Caco-2 (cell line): ENCODE measurements at places on chromosomes 5 and 9.

DNA sequence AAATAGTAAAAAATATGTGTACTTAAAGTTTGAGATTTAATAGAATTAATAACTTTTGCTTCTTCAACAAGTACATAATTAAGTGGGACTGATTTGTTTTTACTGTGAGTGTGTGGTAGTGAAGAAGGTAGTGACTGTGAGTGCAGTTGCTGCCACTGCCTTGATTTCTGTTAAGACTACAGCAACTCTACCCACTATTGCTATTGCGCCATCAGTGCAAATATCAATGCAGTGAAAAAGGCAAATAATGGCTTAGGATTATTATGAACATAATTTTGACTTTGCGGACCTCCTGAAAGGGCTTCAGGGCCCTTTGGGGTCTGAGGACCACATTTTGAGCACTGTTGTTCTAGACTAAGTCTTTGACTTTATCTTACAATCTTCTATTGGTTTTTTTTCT is 112.0 kb upstream of the PITX1 start:
- H3K4me3 ChIP-seq: no peak overlapping the region
- no peak overlapping the region for H3K27ac ChIP-seq
- peaks cover 29% of the 10 kb centered on the region for H3K4me1 ChIP-seq
- DNase-seq: no peak
- no peaks in the 10 kb centered on the region for H3K27me3 ChIP-seq

DNA sequence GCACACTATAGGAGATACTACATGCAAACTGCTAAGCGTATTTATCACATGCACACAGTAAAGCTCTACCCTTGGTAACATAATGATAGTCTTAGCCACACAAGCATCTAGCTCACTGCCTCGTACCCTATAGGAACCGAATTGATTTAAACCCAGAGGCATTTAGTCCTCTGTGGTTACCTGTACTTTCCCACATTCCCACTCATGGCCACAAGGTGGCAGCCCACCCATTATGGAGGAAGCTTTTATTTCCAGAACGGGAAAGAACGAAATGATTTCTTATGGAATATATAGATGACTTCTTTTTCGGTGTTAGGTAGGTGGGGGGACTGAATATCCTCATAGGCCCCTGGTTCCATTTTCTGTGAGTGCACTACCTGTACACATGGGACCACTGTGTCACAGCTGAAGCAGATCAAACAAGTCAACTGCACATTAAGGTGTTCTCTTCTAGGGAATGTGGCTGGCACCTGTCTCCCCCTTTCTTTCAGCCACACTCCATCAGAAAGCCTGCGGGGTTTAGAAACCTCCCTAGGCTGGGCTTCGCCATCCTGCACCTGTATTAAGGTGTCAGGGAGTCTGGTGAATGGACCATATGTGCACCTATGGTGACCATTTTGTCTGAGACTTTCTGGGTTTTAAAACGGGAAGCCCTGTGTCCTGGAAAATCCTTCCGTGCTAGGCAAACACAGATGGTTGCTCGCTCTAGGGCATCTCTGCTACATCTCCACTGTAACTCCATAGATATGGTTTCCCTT is 313.2 kb downstream of the SLIT3 start:
- no peak overlapping the region for H3K4me3 ChIP-seq
- DNase-seq: peak; percentile 71
- peaks cover 21% of the 10 kb centered on the region for H3K4me1 ChIP-seq
- no peak overlapping the region for H3K27ac ChIP-seq
- H3K27me3 ChIP-seq: no peaks in the 10 kb centered on the region
- H3K36me3 ChIP-seq: no peaks in the 10 kb centered on the region

DNA sequence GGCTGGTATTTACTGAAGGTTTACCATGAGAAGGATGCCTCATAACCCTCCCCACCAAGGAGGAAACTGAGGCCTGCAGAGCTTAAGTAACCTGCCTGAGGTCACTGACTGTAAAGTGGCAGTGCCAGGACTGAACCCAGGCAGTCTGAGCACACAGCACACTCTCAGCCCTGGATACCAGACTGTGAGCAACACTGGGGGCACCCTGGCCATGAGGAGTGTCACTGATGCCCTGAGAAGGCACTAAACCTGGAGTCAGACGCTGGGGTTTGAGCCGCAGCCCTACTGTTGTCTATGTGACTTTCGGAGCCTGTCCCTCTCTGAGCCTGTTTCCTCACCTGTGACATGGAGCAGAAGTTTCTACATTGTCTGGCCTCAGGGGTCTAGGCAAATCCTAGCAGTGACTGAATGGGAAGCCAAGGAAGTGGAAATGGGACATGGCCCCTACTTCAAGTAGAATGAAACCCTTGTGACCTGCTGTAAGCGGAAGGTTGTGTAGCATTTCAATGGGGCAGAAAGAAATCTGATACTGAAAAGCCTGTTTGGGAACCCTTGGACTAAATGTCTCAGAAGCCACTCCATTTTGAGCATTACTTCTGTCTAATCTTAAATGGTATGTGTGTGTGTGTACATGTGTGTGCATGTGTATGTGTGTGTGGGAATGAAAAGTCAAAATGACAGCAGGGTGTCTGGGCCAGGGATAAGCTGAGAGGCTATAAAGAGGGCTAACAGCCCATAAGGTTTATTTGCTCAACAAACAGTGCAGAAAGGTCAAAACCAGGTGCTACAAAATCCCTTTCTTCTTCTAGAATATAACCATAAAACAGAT is 36.0 kb downstream of the B4GALT1 start:
- H3K27ac ChIP-seq: peak overlapping the region; percentile 97
- H3K4me3 ChIP-seq: no peak overlapping the region
- peak; percentile 79 for DNase-seq
- H3K36me3 ChIP-seq: peaks cover 6% of the 10 kb centered on the region; the same call in 1 of the 2 replicates
- no peaks in the 10 kb centered on the region for H3K27me3 ChIP-seq

GRCh38 chr5:39547553-39548154 is 122.9 kb upstream of the DAB2 start:
- H3K4me1 ChIP-seq: peaks cover 12% of the 10 kb centered on the region
- H3K4me3 ChIP-seq: no peak overlapping the region
- no peaks in the 10 kb centered on the region for H3K36me3 ChIP-seq
- no peak overlapping the region for H3K27ac ChIP-seq
- DNase-seq: no peak

DNA sequence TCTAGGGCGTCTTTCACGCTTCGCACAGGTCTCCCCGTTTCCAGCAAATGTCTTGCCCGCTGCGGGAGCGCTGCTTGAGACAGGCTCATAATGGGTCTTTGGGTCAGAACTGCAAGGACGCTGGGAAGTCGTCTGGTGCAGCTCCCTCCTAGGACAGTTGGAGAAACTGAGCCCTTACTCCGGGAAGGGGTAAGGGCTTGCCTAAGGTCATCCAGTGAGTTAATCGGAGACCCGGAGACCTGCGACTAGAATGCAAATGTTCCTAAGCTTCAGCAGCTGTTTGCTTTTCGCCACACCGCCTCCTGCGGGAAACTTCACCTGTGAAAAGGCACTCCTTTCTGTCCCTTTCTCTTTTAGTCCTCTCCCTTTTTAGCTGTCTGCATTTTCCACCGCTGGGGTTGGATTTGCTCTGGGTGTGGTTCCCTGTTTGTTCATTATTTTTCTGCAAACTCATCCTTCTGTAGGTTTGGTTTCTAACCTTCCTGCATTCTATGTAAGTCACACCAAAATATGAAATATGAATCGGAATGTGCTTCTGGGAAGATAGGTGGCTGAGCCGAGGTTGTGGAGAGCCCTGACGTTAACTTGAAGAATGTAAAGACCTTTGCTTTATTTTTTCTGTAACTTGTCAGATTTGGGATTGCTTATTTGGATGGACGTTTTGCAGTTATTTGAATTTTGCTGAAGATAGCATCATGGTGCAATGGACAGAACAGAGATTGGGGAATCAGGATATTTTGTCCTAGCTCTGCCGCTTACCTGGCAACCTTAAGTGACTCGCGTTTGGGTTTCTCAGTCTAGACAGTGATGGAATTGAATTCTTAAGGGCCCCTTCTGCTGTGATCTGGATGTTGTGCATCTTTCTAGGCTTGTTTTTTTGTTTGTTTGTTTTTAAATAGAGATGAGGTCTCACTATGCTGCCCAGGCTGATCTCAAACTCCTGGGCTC is 909 bp downstream of the SLC36A1 start:
- peak overlapping the region; percentile 88 for H3K27ac ChIP-seq
- peaks cover 8% of the 10 kb centered on the region; the same call in 1 of the 2 replicates for H3K4me1 ChIP-seq
- no peaks in the 10 kb centered on the region for H3K27me3 ChIP-seq
- H3K4me3 ChIP-seq: peak overlapping the region; percentile 81

DNA sequence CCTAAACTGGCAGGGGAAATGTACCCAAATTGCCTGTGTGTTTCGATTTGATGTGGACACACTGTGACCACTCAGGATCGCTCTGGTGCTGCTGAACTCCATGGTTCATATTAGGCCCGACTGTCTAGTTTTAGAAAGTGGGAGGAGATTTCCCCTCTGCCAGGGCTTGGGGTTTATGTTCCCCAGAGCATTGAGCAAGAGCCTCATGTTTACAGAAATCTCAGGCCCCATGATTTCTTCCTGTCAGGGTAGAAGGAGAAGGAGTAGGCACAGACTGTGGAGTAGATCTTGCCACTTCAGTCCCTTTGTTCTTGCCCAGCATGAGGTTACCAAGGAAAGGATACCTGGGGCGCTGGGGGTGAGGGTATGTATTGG is 40.8 kb upstream of the GLRX start:
- H3K4me1 ChIP-seq: peaks cover 58% of the 10 kb centered on the region
- H3K36me3 ChIP-seq: no peaks in the 10 kb centered on the region
- H3K27me3 ChIP-seq: no peaks in the 10 kb centered on the region
- H3K27ac ChIP-seq: peak overlapping the region; percentile 9

DNA sequence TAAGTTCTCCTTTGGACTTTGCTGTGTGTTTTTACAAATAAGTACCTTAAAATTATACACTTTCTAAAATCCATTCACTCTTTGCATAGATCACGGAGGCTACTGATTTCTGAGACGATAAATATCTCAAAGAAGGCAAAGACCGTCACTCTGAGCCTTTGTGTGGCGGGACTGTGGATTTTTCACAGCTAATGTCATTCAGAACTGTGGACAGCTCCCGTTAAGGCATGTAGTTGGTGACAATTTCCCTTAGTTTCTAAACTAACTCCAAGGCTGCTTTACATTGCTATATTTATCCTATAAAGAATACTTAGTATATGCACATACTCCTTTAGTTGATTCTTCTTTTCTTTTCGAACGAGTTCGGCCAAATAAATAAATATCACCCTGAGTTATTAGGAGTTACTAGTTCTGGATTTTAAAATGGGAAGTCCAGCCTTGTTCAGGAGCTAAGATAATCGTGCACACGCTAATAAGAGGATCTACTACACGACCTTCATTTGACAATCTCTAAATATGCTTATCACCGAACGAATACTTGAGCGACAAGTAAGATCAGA is 1.8 kb downstream of the HCN1 start:
- H3K36me3 ChIP-seq: no peaks in the 10 kb centered on the region
- H3K4me1 ChIP-seq: no peaks in the 10 kb centered on the region
- no peak overlapping the region for H3K4me3 ChIP-seq
- no peak for DNase-seq
- no peak overlapping the region for H3K27ac ChIP-seq
- no peaks in the 10 kb centered on the region for H3K27me3 ChIP-seq

DNA sequence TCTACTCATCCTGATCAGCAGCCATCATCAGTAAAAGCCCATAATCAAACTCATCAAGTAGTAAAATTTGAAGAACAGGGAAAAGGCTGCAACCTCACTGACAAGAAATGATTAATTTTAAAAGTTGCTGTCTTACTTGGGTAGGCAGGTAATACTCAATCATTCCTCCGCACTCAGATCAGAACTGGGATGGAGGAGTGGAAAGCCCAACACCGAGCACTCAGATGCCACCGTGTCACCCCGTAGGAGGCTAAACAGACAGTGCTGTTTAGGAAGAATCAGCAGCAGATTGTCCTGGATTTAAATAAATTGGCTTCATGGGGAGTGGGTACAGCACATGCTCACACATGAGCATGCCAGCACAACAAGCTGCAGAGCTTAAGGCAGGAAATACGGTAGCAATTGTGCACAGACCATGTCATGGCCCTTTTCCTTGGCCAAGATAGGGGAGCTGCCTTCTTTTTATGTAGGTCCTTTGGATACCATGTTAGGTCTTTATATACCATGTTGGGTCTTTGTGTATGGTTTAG is 92.6 kb upstream of the CDH6 start:
- no peaks in the 10 kb centered on the region for H3K4me1 ChIP-seq
- no peak overlapping the region for H3K4me3 ChIP-seq
- H3K27me3 ChIP-seq: no peaks in the 10 kb centered on the region
- no peak overlapping the region for H3K27ac ChIP-seq
- no peaks in the 10 kb centered on the region for H3K36me3 ChIP-seq
- no peak for DNase-seq

GRCh38 chr9:99515895-99516656 is 294.0 kb downstream of the SEC61B start:
- DNase-seq: no peak
- no peaks in the 10 kb centered on the region for H3K36me3 ChIP-seq
- no peaks in the 10 kb centered on the region for H3K27me3 ChIP-seq
- no peak overlapping the region for H3K27ac ChIP-seq

GRCh38 chr5:139177809-139178588 is 20.2 kb downstream of the SIL1 start:
- no peaks in the 10 kb centered on the region for H3K27me3 ChIP-seq
- no peaks in the 10 kb centered on the region for H3K4me1 ChIP-seq
- no peak overlapping the region for H3K27ac ChIP-seq
- DNase-seq: no peak
- no peaks in the 10 kb centered on the region for H3K36me3 ChIP-seq
- H3K4me3 ChIP-seq: no peak overlapping the region

GRCh38 chr5:179376701-179377420 is 31.6 kb upstream of the ADAMTS2 start:
- no peak overlapping the region for H3K27ac ChIP-seq
- H3K4me3 ChIP-seq: no peak overlapping the region
- no peaks in the 10 kb centered on the region for H3K4me1 ChIP-seq
- H3K27me3 ChIP-seq: no peaks in the 10 kb centered on the region; the same call in 1 of the 2 replicates
- DNase-seq: no peak

GRCh38 chr9:128933731-128934130 is 12.9 kb downstream of the PHYHD1 start:
- no peaks in the 10 kb centered on the region for H3K27me3 ChIP-seq
- DNase-seq: no peak
- H3K27ac ChIP-seq: no peak overlapping the region
- no peaks in the 10 kb centered on the region for H3K4me1 ChIP-seq

- H3K27ac ChIP-seq: no peak overlapping the region
- no peaks in the 10 kb centered on the region for H3K4me1 ChIP-seq
- no peak overlapping the region for H3K4me3 ChIP-seq
- no peaks in the 10 kb centered on the region for H3K36me3 ChIP-seq
Observed at GRCh38 chr9:1219284-1219683, 169.1 kb downstream of the DMRT2 start.

- H3K36me3 ChIP-seq: no peaks in the 10 kb centered on the region
- no peaks in the 10 kb centered on the region for H3K4me1 ChIP-seq
- H3K27me3 ChIP-seq: no peaks in the 10 kb centered on the region
- peak; percentile 17 for DNase-seq
- no peak overlapping the region for H3K27ac ChIP-seq
Observed at GRCh38 chr9:76658510-76659231, 105.6 kb upstream of the PCA3 start.

DNA sequence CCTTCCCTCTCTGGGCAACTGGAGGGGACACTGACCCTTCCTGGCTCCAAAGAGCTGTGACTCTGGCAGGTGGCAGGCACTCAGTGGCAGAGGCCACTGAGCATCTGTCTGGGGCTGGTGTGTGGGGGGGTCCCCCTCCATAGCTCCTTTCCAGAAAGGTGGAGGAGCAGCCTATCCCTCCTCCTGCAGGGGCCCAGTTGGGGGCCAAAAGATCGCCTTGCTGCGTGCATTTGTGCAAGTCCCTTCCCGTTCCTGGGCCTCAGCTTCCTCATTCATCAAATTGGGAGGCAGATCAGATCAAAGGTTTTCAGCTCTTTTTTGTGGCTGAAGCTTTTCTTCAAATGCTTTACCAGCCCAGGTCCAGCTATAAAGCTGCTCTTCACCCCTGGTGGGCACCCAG is 77.7 kb downstream of the NTNG2 start:
- H3K36me3 ChIP-seq: no peaks in the 10 kb centered on the region
- H3K27me3 ChIP-seq: no peaks in the 10 kb centered on the region; the same call in 1 of the 2 replicates
- H3K4me1 ChIP-seq: peaks cover 5% of the 10 kb centered on the region; the same call in 1 of the 2 replicates
